Activated gamma-delta T cell (primary cell): ENCODE measurements at places on chromosomes 6 and 20.
A peak's percentile ranks its signal among the peaks of the same experiment; 100 is the strongest.

GRCh38 chr6:84967389-84967788, 203.0 kb upstream of the TBX18 start:
- no peak for DNase-seq

DNA sequence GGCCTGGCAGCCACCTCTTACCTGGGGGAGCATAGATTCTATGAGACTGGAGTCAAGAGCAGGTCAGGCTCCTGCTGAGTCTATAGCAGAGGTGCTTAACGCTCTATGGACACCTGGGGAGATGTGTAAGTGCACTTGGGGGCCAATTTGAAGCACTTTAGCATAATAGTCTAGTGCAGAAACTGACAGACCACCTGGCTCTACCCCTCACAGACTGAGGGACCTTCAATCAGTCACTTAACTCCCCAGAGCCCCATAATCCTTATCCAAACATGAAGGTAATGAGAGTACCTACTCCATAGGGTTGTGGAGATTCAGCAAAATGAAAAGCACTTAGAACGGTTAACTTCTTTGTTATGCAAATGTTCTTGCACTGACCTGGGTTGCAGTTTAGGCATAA, 87.3 kb upstream of the SLC22A16 start:
- DNase-seq: no peak

- no peak for DNase-seq
Observed at GRCh38 chr6:120198033-120198432, 848.5 kb upstream of the MAN1A1 start.

- no peak for DNase-seq
Observed at GRCh38 chr6:127893541-127893940, 7.3 kb downstream of the THEMIS start.

GRCh38 chr20:44167736-44168135, 19.3 kb downstream of the JPH2 start:
- no peak for DNase-seq

DNA sequence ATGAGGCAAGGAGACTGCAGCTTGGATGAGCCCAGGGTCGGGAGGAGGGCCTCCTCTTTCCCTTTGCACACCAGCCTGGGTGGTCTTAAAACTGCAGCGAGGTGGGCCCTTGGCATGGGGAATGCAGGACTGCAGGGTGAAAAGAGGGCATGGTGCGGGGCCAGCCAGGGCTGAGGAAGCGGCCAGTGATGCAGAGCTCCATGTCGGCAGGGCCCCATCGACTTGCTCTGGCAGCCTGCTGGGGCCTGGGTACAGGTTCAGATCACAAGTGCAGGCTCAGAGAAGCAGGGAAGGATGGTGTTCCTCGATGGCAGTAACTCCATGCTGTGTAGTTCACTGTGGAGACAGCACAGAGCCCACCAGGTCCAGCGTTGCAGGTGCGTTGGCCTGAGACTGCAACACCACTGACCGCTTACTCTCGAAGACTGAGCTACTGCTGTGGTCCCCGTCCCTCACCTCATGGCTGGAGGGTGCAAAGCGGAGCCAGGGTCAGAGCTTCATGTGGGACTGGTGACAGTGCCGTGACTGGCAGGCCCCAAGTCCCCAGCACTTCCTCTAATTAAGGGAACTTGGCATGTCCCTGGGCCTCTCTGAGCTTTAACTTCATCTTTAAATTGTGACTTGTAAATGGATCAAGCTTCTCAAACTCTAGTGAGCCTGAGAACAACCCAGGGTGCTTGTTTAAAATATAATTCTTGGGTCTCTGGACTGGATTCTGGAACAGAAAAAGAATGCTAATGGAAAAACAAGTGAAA, 223.2 kb downstream of the SYNDIG1 start:
- no peak for DNase-seq

- no peak for DNase-seq
Observed at GRCh38 chr6:45574885-45575284, 197.2 kb upstream of the SUPT3H start.

DNA sequence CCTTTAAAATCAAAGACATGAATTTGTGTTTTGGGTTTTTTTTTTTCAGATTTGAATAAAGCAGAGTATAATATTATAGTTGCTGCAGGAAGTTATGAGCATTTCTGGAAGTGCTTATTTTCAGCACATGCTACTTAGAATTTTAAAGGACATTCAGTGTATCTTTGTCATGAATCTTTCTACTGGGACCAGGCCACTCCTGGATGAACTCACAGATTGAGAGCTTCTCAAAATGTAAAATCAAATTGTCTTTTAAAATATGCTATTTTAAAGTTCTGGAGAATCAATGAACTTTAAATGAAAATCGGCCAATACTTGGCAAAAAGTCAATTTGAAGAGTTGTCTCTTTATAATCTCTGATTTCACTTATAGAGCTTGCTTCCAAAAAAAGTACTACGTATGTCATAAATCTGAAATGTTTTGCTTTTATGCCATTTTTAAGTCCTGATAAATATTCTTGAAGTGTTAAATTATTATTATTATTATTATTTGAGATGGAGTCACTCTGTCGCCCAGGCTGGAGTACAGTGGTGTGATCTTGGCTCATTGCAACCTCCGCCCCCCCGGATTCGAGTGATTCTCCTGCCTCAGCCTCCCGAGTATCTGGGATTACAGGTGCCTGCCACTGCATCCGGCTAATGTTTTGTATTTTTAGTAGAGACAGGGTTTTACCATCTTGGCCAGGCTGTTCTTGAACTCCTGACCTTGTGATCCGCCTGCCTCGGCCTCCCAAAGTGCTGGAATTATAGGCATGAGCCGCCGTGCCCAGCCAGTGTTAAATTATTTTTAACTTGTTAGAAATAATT, 175.7 kb upstream of the AKAP12 start:
- no peak for DNase-seq

- DNase-seq: peak; percentile 93
Observed at GRCh38 chr20:18507218-18508191, at the start of gene SEC23B. TSS of gene SEC23B (plus strand) at chr20:18507940. CDS start at chr20:18510836, 2,896 bp downstream.

DNA sequence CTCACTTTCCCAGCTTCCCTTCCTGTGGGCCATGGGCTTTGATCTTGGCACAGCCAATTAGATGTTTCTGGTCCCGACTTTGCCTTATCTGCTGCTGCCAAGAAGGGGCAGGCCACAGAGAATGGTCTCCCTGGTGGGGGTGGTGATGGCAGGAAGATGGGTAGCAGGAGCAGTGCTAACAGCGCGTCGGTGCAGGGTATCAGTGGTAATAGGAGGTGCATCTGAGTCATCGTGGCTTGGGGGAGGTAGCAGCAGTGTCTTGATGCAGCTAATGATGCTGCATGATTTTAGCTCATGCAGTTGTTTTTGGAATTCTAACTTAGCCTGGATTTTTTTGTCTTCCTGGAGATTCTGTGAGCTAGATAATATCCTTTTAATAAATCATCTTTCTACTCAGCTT, 18.9 kb upstream of the MAS1 start:
- no peak for DNase-seq

DNA sequence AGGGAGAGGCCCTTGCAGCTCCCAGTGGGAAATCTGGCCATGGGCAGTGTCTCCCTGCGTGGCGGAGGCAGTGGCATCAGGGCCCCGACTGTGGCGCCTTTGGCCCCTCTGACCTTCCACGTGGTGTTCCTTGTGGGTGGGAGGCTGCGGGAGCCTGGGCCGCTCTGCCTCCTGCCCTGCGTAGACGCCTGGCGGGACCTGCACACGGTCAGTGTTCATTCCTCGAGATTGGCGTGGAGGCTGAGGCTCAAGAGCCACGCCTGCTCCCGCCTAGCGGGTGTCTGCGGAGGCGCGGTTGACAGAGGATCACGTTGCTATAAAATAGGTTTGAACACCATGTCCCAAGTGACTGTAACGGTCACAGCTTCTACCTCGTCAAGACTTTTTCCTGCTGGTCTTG, 14.0 kb downstream of the COL9A3 start:
- no peak for DNase-seq

GRCh38 chr6:140966676-140967075, 1166.0 kb upstream of the GJE1 start:
- DNase-seq: no peak

DNA sequence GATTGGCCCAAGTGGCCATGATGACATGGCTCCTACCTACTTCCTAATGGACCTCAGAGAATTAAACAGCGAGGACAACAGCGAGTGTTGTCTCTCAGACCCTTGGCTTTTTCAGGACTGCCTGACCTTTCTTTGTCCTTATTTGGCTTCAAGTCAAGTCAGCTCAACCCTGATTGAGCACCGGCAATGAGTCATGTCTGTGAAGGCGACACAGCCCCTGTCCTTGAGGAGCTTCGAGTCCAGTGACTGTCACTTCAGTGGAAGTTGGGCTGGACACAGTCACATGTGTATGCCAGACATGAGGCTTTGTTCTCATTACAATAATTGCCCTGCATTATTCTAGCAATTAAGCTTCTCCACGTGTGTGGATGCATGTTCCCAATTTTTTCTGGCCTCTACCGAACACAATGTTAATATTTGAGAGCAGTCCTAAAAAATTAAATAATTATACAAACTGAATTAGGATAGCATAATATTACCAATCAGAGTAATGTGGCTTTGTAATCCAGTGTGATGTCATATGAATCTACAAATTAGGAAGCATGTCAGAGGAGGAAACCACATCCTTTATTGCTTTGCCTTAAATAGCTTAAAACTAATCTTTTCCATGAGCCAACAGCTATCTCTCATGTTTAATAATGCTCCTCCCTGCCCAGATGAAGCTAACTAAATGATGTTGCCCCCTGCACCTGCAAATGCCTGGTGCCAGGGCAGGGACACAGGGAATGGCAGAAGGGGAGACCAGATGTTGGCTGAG, 178.6 kb downstream of the CDH26 start:
- DNase-seq: no peak

- no peak for DNase-seq
Observed at GRCh38 chr6:1593286-1593957, 16.3 kb upstream of the FOXC1 start.

DNA sequence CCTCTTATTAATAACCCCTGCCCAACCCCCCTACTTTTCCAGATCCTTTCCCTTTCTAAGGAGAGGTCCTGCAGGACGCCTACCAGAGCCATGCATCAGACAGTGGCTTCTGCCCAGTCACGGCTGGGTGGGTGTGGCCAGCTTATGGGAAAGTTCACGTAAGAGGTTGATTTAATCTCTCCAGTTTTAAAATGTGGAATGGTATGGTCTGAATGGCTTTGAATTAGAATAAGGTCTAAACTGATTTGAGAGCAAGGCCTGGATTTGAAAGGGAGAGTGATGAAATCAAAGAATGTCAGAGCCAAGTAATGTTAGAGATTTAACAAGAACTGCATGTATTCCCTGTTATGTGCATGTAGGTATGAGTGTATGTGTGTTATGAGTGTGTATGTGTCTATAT, 275.7 kb downstream of the PAX1 start:
- DNase-seq: no peak

DNA sequence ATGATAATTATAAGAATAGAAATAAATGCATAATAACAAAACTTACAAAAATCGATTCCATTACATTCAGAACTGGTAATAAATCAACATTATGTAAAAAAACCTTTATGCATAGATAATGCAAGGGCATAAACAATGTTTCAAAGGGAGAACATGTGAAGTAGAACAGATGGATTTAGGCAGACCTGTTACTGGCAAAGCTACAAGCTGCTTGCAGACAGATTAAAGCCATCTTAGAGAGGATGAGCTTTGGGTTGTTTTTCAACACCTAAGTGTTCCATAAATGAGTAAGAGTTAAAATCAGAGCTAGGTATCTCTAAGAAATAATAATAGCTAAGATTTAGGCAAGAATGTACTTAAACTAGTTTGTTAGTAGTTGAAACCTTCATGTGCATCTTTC, 37.2 kb downstream of the SNAP25 start:
- no peak for DNase-seq

DNA sequence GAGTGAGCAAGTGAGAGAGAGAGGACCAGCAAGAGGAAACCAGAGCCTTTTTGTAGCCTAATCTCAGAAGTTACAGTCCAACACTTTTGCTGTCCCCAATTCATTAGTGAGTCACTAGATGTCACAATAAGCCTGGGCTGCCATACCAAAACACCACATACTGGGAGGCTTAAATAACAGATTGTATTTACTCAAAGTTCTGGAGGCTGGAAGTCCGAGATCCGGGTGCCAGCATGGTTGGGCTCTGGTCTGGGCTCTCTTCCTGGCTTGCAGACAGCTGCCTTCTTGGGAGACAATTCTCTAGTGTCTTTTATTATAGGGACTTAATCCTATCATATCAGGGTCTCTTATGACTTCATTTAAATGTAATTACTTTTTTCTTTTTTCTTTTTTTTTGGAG, 50.7 kb upstream of the FERMT1 start:
- no peak for DNase-seq

DNA sequence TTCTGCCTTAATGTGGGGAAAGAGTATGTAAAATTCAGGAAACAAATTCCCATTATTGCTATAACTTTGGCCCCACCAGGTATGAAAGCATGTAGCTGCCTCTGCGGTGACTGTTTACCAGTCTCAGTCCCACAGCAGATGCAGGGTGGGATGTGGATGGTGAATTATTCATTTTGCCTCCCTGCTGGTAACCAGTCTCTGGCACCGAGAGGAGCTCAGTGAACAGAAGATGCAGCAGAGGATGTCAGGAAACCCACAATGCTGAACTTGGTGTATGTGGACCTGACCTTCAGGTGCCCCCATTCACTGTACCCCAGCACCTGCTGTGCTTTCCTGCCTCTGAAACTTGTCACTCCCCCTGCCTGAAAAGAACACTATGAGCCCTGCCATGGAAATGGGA, 8.8 kb upstream of the METTL24 start:
- no peak for DNase-seq

DNA sequence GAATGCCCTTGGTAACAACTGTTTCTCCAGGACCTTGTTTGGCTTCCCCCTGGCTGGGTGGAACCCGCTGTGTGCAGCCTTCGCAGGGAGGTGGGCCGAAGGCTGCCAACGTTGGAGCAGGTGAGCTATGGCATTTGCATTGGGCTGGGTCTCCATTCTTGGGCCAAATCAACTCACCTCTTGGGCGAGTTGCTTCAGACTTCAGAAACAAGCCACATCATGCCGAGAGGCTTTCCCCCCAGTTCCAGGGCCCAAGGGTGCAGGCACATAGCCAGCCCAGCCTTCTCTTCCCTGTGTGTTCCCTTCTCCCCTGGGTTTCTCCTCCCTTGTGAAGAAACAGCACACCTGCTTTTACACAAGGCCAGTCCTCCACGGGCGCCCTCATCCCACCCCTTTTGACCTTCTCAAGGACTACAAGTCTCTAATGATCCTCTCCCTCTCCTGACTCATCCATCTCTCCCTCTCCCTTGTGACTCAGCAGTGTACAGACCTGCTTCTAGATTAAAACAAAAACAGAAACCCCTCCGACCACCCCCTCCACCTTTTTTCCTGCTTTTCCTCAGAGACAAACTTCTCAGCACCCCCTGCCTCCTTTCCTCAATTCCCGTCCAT, 41.6 kb downstream of the FAM209B start:
- no peak for DNase-seq

GRCh38 chr20:9112541-9113515, 43.9 kb downstream of the PLCB4 start:
- no peak for DNase-seq

DNA sequence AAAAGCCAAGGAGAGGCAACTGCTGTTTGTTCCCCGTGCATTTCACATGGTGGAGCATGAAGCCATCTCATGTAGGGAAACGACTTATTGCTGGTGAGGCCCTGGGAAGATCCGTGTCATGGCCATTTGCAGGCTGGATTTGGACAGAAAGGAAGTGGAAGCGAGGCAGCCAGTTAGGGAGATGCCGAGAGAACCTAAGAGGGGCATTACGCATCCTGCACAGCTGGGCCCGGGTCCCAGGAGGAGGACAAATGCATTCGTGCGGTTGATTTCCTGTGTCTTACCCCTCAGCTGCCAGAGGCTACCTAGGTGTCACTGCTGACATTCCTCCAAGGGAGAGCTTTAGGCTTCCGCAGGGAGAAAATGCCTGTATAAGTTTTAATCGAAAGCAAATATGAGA, 316.2 kb upstream of the CDYL start:
- DNase-seq: no peak
